ENCODE measurements at places on chromosomes 16 and 17.

- no peak for DNase-seq
Measured at GRCh38 chr16:57807252-57807967, 5.1 kb upstream of the KIFC3 start.

DNA sequence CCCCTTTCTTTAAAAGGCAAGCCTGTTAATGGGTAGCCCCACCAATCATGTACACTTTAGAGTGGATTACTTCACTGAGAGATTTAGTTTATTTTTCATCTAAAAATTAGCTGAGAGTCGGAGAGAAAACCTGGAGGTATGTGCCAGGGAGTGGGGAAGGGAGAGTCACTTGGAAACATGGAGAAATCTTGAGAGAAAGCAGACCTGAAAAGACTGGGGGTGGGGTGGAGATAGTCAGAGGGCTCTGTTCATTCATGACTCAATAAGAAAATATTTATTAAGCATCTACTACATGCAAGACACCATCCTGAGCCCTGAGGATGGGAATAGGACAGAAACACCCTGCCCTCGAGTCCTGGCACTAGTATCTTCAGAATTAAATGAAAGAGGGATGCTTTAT is 27.4 kb upstream of the RCVRN start:
- DNase-seq: no peak

DNA sequence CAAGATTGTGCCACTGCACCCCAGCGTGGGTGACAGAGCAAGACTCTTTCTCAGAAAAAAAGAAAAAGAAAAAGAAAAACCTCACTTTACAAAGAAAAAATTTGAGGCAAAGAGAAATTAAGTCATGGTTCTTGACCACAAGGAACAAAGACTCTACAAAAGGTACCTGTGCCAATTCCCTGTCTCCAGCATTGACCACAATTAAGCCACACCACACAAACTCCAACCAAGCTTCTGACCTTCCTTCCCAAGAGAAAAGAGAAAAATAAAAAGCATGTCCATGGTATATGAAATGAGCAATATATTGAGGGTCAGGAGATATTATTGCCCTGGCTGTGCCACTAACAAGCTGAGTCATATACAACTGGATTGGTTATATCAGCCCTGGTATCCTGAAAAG is 146.3 kb upstream of the NOG start:
- DNase-seq: no peak

DNA sequence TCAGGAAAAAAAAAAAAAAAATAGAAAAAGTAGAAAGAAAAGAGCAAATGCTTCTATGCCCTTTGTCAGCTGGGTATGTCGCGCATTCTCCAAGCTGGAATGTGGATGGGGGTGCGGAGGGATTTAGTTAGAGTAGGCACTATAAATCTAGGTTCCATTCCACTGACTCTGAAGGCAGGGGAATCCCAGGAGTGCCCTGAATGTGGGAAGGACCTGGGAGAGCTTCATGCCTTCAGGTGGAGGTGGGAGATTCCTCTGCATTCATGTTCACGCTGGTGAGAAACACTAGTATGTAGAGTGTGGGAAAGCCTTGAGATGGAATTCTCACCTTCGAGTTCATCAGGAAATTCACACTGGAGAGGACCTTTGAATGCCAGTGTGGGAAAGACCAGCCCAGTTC is 12.4 kb downstream of the ZNF232 start:
- no peak for DNase-seq

GRCh38 chr17:5502552-5502951 is 16.2 kb downstream of the MIS12 start:
- DNase-seq: no peak

DNA sequence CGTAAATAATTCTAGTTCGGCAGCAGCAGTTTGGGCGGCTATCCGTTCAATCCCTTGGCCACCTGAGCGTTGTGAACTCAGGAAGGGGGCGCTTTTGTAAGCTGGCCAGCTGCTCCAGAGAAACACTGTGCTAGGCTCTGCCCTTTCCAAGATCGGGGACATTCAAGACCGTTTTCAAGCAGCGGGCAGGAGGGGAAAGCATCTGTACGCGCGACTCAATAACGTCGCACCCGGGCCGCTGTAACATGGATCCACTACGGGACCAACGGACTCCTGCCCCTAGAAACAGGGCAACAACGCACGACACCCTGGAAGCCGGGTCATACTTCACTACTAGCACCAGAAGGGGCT is 463 bp downstream of the TOP2A start:
- no peak for DNase-seq

- DNase-seq: no peak
Measured at GRCh38 chr17:40230670-40231069, 11.6 kb downstream of the WIPF2 start.
